A172 (cell line): ENCODE measurements at places on chromosomes 12 and 14.
A peak's percentile ranks its signal among the peaks of the same experiment; 100 is the strongest.

DNA sequence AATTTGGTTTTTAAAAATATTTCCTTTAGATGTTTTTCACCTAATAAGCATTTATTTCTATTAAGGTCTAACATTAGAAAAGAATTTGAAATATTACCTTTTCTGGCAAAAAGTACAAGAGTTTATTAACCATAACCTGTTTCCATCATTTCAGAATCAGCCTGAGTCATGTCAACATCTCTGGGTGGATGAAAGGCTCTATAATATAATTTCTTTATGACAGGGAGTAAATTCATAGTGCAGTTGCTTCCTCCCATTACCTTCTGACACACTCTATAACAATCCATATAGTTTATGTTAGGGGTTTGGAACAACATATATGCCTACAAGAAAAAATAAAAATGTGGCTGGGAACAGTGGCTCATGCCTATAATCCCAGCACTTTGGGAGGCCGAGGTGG lies 134.5 kb downstream of the SLC2A13 start:
- no peak for DNase-seq

GRCh38 chr12:12952036-12952435 lies at the start of gene GPRC5D:
Gene GPRC5D, minus strand, starts transcription at chr12:12952170. Its CDS starts 1,786 bp downstream, at chr12:12950384.
- DNase-seq = no peak

DNA sequence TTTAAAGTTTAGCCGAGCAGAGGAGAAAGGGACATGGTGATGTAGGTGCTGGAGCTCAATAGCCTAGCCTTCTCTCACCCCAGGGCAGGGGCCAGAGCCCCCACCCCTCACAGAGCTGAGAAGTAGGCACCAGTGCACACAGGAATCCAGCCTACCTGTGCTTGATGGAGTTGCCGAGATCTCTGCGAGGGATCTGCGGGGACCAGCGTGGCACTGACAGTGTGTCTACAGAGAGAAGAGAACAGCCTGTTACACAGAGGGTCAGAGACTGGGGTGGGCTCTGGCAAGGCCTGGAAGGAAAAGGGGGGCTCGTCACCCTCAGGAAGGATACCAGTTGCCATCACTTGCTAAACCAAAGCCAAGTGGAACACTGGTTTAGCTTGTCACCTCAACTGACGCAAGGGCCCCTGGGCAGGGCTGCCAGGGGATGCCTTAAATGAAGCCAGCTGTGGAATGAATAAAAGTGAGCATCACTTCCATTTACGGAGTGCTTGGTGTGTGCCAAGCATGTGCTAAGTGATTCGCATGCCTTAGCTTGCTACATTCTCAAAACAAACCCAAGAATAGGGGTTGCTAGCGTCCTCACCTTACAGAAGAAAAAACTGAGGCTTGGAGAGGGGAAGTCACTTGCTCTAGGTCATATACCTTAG lies 220.8 kb upstream of the NOS1 start:
- DNase-seq = no peak

- no peak for DNase-seq
Measured at GRCh38 chr12:23921099-23921856, 28.2 kb downstream of the SOX5 start.

GRCh38 chr14:100083706-100084105 lies 18.5 kb downstream of the EVL start:
- no peak for DNase-seq

DNA sequence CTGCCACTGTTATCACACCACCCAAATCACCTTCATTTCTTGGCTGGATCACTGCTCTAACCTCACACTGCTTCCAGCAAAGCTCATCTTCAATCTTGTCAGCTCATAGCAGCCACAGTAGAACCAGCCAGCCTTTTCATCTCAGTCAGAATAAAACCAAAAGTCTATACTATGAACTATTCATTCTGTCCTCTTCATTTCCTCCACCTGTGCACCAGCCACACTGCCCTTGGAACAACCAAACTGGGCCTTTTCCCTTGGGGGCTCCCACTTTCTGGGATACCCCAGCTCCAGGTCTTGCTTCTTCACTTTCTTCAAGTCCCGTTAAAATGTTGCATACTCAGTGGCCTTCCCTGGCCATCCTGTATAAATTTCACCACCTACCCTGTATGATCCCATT lies 234.4 kb upstream of the DAAM1 start:
- DNase-seq = no peak

- DNase-seq = no peak
Measured at GRCh38 chr12:117034701-117035151, 64.5 kb downstream of the TESC start.

DNA sequence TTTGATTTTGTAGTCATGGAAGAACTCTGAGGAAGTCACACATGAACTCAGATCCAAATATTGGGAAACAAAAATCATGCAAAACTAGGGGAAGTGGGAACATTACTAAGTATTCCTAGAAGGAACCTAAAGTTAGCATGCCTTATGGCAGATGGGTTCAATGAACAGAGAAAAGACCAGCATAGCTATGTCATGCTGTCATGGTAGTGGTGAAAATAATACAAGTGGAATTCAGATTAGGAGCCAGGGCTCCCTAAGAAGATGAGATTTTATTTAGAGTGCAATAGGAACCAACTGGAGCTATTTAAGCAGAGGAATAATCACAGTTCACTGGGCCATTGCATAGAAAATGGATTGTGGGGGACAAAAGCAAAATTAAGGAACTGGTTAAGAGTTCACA lies 134.0 kb downstream of the DIO2 start:
- no peak for DNase-seq

- DNase-seq = peak; percentile 48
Measured at GRCh38 chr12:104498211-104498801, 41.6 kb downstream of the CHST11 start.

- DNase-seq = no peak
Measured at GRCh38 chr12:127823801-127824200, 443.2 kb upstream of the TMEM132C start.
